ENCODE measurements at places on chromosomes 11 and 22.

DNA sequence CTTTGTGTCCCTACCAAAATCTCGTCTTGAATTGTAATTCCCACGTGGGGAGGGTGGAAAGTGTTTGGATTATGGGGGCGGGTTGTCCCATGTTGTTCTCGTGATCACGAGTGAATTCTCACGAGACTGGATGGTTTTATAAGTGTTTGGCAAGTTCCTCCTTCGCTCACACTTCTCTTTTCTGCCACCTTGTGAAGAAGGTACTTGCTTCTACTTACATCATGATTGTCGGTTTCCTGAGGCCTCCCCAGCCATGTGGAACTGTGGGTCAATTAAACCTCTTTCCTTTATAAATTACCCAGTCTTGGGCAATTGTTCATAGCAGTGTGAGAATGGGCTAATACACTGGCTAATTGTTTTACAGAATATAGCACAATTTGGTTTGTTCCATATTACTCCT is 326.3 kb downstream of the GRM5 start:
- no peak for DNase-seq

- DNase-seq, result peak; percentile 8
Measured at GRCh38 chr22:47159592-47159991, 397.1 kb downstream of the TBC1D22A start.

- DNase-seq, result no peak
Measured at GRCh38 chr11:127607487-127608085, 607.0 kb upstream of the KIRREL3 start.

GRCh38 chr22:28911777-28912669 is 28.7 kb downstream of the ZNRF3 start:
- DNase-seq, result no peak

GRCh38 chr11:17208257-17208999 is 642 bp upstream of the PIK3C2A start:
- DNase-seq, result no peak

DNA sequence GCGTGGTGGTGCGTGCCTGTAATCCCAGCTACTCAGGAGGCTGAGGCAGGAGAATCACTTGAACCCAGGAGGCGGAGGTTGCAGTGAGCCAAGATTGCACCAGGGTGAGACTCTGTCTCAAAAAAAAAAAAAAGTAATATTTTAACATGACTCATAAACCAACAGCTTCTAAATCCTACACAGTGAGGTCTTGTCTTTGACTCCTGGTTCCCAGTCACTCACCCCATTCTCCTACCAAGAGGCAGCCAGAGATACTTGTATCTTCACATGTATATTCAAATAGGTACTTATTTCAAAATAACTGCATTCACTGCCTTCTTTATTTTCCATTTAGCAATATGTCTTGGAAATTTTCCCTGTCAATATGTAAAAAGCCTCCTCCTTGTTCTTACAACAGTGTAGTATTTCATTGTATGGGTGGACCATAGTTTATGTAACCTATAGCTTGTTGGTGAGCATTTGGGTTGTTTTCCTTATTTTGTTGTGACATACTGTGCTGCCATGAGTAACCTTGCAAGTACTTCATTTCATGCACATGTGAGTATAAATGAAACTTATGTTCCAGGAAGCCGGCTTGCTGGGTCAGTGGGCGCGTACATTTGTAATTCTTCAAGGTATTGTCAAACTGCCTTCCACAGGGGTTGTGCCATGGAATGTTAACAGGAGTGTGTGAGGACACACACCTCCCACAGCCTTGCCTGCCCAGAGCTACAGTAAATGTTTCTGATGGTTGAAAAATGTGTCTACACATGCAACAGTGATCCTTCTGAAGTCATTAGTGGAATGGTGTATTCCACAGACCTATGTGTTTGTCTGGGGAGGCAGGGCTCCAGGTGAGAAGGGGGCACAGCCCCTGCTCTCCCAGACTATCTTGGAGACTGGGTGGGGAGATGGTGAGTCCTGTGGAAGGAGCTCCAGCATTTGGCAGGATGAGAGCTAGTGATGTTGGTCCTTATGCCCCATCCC is 47.9 kb downstream of the OSBP2 start:
- DNase-seq, result no peak

GRCh38 chr11:60700689-60701468 is 1.5 kb downstream of the MS4A8 start:
- no peak for DNase-seq

GRCh38 chr22:45007391-45008185 is 2.2 kb downstream of the PHF21B start:
- DNase-seq, result no peak

- DNase-seq, result peak; percentile 38
Measured at GRCh38 chr22:48417225-48418070, 1410.2 kb downstream of the BRD1 start.

DNA sequence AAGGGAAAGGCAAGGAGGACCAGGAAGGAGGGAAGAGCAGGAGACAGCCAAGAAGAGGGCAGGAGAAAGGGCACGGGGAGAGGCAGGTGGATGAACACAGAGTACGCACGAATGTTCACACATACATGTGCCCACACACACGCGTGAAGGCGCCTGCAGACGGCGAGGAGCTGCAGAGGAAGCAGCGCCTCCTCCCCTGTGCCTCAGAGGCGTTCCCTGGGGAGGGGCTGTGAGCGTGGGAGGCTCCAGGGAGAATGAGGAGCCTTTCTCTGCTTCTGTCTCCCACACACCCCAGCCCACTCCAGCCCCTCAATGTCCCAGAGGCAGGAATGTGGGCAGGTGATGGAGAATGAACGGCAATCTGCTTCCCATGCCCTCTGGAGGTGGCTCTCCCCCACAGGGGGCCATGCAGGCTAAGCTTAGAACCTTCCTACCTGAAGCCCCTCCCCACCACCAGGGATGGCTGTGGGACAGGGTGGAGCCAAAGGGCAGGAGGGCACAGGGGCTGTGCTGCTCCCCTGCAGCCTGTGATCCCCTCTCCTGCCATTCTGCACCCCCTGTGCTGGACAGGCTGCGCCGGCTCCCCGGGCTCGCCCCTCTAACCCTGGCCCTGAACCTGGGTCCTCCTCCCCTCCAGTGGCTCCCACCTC is 25.3 kb downstream of the PPM1F start:
- peak; percentile 70 for DNase-seq

GRCh38 chr11:44159848-44160721 is 64.6 kb downstream of the EXT2 start:
- DNase-seq, result no peak

DNA sequence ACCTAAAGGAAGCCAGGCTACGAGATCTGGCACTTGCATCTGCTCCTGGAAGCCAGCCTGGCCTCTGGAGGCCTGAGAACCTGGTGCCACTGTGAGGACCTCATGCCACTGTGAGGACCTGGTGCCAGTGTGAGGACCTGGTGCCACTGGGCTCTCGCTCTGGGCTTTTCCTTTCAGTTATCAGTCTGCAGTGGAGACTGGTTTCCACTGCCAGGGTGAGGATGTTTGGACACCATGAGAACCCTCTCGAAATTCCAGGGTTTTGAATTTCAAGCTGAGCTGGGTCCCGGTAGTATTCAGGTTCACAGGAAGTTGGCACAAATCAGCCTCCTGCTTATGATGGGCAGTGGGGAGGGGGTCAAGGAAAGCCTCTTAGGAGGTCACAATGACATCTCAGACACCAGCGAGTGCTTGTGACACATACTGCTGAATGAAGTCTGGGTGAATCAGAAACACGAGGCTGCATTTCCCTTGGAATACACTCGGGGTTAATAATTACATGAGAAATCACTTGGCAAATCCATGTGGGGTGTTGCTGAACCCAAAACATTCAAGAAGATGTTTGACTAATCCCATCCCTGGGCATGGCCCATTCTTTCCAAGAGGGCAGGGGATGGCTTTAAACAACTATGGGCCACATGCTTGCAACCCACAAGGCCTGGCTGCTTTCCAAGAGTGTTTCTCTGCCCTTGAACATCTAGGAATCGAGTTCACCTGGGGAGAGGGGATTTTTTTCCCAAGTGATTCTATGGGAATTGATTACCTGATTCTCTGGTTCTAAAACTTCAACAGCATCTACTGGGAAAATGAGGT is 60.2 kb downstream of the LINC01488 start:
- peak; percentile 57 for DNase-seq

GRCh38 chr11:45906096-45906682 is 882 bp downstream of the FREY1 start:
- DNase-seq, result no peak

GRCh38 chr22:26941896-26942636 is 284.7 kb downstream of the MIAT start:
- DNase-seq, result no peak

DNA sequence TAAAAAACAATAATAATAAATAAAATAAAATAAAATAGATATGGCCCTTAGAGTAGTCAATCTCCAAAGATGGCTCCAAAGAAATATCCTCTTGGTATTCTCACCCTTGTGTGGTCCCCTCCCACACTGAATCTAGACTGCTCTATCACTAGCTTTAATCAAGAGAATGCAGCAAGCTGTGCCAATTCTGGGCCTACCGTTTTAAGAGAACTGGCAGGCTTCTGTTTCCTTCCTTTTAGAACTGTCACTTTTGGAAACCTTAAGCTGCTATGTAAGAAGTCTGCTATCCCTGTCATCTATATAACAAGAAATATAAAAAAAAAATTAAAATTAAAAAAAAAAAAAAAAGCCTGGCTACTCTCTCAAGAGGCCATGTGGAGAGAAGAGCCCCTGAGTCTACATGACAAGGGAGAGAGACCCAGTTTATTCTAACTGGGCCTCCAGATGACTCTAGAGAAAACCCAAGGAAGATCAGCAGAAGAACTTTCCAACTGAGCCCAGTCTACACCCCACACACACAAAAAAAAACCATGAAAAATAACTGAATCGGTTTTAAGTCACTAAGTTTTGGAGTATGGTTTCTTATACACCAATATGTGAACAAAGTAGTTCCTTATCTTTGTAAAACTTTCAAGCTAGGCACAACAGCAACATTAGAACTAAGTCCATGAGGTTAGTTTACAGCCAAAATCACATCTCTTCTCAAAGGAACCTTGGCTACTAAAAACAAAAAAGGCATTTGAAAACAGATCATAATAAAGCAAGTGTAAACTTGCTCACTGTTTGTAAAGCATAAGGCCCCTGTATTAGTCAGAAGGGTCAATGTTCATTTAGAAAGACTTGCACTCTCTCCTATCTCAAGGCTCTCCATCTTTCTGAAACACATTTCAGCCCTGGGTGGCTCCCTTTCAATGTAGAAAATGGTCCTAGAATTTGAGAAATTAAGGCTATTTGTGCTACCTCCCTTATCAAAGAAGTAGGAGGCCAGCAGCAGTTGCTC is 67.3 kb downstream of the AMBRA1 start:
- DNase-seq, result no peak

GRCh38 chr22:49370627-49371301 is 456.9 kb downstream of the BRD1 start:
- DNase-seq, result peak; percentile 54

DNA sequence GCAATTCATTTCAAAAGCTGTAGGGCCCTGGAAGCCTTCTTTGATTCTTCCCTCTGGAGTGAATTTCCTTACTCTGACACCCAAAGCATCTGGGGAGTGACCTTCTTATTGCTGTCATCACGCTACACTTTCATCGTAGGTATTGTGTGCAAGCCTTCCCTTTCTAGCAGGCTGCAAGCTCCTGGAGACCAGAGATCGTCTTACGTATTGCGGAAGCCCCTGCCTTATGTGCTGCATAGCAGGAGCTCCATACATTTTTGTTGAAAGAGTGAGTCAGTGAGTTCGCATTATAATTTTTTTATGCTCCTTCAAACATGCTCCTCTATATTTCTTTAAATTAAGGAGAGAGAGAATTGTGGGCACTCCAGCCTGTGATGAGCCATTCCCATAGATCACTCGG is 21.2 kb upstream of the TMEM218 start:
- no peak for DNase-seq

GRCh38 chr11:100472727-100473389 is 214.2 kb upstream of the ARHGAP42 start:
- no peak for DNase-seq

- DNase-seq, result peak; percentile 64
Measured at GRCh38 chr22:45579306-45579705, 76.6 kb downstream of the FBLN1 start.

DNA sequence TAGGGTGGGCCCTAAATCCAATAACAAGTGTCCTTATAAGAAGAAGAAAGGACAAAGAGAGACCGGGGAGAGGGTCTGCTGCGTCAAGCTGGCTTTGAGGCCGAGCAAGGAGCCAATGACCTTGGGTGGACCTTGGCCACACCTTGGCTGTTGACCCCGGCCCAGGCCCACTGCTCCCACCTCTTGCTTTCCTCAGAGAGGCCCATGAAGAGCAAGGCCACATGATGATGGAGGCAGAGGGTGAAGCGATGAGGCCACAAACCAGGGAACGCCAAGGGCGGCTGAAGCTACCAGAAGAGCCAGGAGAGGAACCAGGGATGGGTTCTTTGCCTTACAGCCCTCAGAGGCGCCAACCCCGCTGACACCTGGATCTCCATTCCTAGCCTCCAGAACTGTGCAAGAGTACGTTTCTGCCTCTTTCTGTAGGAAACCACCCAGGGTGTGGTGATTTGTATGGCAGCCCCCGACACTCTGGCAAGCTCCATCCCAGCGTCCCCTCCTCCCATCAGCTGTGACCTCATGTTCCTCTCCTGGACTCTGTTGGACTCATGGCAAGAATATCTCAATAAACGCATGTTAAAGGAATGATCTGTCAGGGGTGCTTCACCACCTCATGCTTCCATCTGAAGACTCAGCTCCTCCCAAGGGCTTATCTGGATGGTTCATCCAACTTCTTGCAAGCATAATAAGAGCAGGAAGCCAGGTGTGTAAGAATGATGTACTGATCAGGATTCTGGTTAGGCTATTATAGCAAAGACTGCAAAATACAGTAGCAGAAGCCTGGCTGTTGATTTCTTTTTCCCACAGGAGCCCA is 41.6 kb upstream of the LINC01488 start:
- DNase-seq, result peak; percentile 63

DNA sequence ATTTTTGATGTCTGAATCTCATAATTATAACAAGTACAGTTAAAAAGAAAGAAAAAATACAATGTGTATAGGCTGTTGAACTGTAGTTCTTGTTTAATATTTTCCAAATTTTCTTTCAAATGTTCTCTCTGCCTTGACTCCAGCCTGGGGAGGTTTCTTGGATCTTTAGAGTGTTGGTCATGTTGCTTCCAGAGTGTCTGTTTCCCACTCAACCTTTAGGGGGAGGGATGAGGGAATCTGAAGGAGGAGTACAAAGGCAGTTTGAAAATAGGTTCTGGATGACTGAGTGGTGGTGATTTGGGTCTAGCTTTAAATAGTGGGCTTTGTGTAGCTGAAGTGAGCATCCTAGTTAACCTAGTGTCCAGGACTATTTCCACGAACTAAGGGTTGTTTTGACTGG is 2.0 kb downstream of the CTNND1 start:
- DNase-seq, result no peak
